NK-92 treated with Interleukin-12 subunit alpha and Interleukin-12 subunit beta, amount 100 ng/mL, for 24 hours (cell line): ENCODE measurements at places on chromosomes 16 and 17.

- DNase-seq = no peak
Measured at GRCh38 chr17:42107597-42108576, 4.6 kb downstream of the DHX58 start.

DNA sequence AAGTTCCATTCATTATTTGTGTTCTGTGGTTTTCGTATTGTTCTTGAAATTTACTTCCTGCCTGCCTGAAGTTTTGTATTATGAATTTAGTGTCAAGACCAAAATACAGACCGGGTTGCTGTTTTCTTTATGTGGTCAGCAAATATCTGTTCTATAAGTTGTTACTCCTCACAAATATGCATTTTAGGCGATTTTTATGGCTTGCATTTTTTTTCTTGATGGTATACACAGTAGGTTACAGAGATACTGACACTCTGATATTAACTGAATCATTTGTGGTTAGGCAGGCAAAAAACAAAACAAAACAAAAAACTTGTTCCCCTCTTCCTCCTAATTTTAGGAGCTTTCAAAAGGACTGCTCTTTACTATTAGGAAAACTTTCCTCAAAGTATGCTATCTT lies 52.6 kb downstream of the BCAS3 start:
- DNase-seq = no peak

DNA sequence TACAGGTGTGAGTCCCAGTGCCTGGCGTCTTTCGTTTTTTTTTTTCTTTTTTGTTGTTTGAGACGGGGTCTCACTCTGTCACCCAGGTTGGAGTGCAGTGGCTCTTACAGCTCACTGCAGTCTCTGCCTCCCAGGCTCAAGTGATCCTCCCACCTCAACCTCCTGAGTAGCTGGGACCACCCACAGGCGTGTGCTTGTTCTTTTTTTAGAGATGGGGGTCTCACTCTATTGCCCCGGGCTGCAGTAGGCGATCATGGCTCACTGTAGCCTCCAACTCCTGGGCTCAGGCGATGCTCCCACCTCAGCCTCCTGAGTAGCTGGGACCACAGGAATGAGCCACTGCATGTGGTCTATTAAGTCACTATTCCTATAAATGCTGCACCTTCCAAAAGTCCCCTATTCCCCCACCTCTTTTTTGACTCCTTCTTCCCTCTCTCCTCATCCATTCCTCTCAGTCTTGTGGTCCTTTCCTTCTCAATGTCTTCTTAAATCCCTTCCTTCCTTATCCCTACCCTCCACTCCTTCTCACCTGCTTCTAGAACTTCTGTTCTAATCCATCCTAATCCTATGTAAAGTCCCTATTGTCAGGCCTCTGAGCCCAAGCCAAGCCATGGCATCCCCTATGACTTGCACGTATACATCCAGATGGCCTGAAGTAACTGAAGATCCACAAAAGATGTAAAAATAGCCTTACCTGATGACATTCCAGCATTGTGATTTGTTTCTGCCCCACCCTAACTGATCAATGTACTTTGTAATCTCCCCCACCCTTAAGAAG lies 9.2 kb downstream of the GGA3 start:
- DNase-seq = no peak

- DNase-seq = no peak
Measured at GRCh38 chr16:2824626-2825025, 5.5 kb upstream of the ZG16B start.

DNA sequence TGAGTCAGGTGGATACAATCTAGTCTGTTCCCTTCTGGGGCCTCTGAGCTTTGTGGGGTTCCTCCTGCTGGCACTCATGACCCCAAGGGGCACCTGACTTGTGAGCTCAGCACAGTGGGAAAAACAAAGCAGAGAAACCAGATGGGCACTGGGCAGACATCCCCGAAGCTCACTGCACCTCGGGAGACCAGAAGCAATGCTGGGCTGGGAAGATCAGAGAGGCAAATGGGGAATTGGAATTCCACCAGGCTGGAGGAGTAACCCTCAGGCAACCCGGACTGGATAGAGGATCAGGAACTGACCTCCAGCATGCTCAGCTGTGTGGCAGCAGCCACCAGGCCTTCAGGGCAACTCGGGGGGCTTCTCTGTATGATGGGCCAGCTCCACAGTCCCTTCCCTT lies 50.3 kb downstream of the ABCC12 start:
- no peak for DNase-seq

GRCh38 chr16:1199347-1200013 lies 25.6 kb downstream of the TPSG1 start:
- no peak for DNase-seq

DNA sequence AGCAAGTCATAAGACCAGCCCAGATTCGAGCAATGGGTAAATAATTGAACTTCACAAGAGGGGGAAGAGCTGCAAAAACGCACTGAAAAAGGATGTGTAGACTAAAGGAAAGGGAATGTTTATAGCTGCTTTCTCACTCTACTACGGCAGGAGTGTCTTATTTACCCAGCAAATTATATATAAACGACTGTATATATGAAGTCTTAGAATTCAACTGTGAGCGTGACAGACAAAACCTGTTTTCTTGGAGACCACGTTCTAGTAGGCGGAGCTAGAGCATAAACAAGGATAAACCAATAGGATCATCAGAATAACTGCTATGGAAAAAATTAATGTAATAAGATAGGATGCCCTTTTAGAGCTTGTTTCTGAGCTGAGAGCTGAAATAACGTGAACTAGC lies 394.6 kb upstream of the MON1B start:
- no peak for DNase-seq

DNA sequence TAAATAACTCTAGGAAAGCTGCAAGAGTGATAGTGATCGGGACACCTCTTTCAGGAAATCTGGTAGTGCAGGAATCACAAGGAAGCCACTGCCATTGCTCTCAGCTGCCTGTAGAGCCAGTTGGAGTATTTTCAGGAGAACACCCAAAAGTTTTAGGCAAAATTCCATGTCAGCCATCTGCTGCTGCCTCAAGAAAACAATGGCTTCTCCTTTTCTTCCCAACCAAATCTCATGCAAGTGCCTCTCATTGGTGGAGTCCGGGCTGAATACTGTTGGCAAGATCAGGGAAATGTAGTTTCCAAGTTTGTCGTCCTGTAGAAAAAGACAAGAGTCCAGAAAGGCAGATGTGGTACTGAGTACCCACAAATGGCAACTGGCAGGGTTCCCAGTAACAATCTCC lies 54.9 kb upstream of the TANC2 start:
- DNase-seq = no peak

GRCh38 chr17:62791767-62792446 lies 16.2 kb downstream of the MARCHF10 start:
- DNase-seq = no peak

- no peak for DNase-seq
Measured at GRCh38 chr17:49795372-49795771, 6.9 kb downstream of the KAT7 start.

GRCh38 chr16:57756424-57757325 lies 21.1 kb downstream of the KATNB1 start:
- no peak for DNase-seq

GRCh38 chr17:15510361-15510760 lies 42.9 kb upstream of the CDRT4 start:
- no peak for DNase-seq

GRCh38 chr17:37118366-37119137 lies 169.8 kb downstream of the AATF start:
- DNase-seq = no peak

DNA sequence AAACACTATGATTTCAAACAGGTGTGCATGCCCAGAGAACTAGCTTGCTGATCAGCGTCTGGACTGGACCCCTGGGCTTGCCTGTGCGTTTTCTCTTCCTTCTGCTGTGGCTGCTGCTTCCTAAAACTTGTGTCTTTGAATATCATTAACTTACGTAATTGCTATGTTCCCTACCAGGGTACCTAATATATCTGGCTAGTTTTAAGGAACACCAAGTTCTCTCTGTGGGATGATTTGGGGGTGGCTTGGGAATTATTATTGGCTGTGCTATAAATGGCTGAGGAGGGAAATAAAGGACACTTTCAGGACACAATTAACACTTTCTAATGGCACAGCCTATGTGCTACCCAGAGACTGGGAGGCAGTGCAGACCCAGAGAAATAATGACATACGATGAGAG lies 606.0 kb upstream of the RBFOX1 start:
- no peak for DNase-seq

DNA sequence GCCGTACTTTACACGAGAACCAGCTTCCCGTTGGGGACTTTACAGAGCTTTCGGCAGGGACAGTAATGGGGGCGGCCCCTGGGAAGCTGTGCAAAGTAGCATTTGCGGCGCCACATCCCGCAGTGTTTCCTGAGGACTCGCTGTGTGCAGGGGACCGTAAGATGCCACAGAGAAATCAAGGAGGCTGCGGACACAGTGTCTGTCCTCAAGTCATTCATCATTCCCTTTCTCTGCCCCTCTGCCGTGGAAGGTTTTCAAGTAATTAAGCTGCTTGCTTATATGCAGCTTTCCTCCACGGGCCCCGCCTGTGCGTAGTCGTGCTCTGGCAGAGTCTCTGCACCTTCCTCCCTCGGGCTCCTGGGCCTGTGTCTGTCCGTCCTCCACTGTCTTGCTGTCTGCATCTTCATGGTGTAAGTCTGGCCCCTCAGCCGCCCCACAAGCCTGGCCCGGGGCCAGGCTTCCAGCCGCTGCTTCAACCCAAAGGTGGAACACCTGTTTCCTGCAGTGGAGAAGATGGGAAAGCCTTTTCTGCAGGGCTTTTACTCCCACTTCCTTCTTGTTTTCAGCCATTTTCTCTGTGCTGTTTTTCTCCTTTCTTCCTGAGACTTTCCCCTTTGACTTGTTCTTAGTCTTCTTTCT lies 216.9 kb upstream of the CHMP6 start:
- DNase-seq = no peak

GRCh38 chr16:20372701-20373100 lies 20.2 kb upstream of the UMOD start:
- DNase-seq = no peak

DNA sequence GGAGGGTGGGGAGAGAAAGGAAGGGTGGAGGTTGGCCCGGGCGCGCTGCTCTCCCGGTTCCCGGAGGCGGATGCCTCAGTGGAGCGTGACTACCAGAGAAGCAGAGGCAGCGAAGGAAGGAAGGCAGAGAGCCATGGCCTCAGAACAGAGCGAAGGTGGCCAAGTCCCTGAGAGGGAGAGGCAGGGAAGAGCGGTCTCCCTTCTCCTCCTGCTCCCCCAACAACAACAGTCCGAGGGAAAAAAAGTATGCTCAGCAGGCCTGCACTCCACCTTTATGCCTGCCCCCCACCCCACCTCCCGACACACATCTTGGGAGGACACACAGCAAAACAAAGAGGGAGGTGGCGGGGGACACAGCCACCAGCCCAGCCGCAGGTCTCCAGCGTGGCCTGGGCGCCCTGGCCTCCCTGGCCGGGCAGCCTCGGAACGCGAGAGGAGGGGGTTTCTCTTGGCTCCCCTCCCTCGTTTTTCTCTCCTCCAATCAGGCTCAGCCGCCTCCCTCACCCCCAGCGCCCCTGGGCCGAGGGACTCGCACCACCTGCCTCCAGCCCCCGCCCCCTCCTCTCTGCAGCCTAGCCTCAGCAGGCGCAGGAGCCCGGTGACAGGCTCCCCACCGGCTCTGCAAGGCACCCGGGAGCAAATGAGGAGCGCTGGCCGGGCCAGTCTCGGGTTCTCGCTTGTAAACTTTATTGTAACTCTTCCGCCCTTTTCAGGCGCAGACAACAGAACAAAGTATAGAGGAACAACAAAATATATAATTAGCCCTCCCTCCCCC lies 1.1 kb upstream of the HOXB7 start:
- DNase-seq = no peak

GRCh38 chr17:73616873-73617404 lies 27.3 kb downstream of the SDK2 start:
- no peak for DNase-seq
